ENCODE measurements at places on chromosomes 13 and 19. TPM values are rescaled to one million over a fixed set of nuclear protein-coding genes. Genes with fewer than 3 reads are reported as not detected.

DNA sequence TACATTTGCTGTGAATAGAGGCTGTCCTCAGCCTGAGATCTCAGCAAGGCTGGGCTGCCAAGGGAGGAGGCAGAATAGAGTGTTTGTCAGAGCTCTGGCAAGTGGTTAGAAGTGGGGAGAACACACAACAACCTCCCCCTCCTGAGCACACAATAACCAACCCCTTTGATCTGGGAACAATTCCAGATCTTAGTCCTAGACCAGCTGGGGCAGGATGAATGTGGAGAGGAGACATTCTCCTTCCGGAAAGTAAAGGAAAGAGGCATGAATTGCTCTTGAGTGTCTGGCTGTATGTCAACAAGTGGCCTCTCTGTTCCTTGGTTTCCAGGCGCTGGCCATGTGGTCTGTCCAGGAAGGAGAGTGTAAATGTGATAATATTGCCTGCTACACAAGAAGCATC lies 114.9 kb upstream of the TMTC4 start:
- no peak for DNase-seq
- no peaks in the 10 kb centered on the region for H3K36me3 ChIP-seq
- H3K4me1 ChIP-seq = no peaks in the 10 kb centered on the region
- H3K27me3 ChIP-seq = no peaks in the 10 kb centered on the region
- H3K27ac ChIP-seq = no peak overlapping the region
- no peak overlapping the region for H3K4me3 ChIP-seq

- no peaks in the 10 kb centered on the region for H3K4me1 ChIP-seq
- H3K36me3 ChIP-seq = no peaks in the 10 kb centered on the region
- no peak overlapping the region for H3K27ac ChIP-seq
- H3K4me3 ChIP-seq = no peak overlapping the region
- no peak for DNase-seq
- no peaks in the 10 kb centered on the region for H3K27me3 ChIP-seq
These were observed 79.1 kb downstream of the ATP11A start for GRCh38 chr13:112768795-112769481.

Gene KCNRG
- 1.8 TPM for total RNA-seq

DNA sequence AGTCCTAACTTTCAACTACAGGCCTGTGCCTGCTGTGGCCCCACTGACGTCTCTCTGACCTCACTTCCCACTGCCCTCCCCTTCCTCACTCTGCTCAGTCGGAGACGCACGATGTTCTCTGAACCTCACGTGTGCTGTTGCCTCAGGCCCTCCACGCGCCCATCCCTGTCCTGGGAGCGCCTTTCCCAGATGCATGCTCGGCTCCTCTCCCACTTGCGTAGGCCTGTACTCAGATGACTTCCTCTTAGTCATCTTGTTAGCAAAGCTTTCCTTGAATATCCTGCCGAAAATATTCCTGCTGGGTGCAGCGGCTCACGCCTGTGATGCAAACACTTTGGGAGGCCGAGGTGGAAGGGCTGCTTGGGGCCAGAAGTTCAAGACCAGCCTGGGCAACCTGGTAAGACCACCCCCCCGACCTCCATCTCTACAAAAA lies 9.3 kb upstream of the SYT5 start:
- H3K27ac ChIP-seq = peak overlapping the region; percentile 92
- DNase-seq = no peak
- H3K4me3 ChIP-seq = no peak overlapping the region
- no peaks in the 10 kb centered on the region for H3K27me3 ChIP-seq

Gene PSG2
- total RNA-seq = not detected

GRCh38 chr13:102593466-102593865 lies 3.3 kb upstream of the TPP2 start:
- H3K27me3 ChIP-seq = no peaks in the 10 kb centered on the region
- DNase-seq = no peak
- H3K4me3 ChIP-seq = no peak overlapping the region

Gene PSG7
- not detected for total RNA-seq

Gene HSH2D
- 5.6 TPM for total RNA-seq

GRCh38 chr13:45704854-45705695 lies 3.0 kb downstream of the CBY2 start:
- no peak for DNase-seq
- no peaks in the 10 kb centered on the region for H3K36me3 ChIP-seq
- no peaks in the 10 kb centered on the region for H3K27me3 ChIP-seq
- H3K4me1 ChIP-seq = no peaks in the 10 kb centered on the region
- no peak overlapping the region for H3K4me3 ChIP-seq
- H3K27ac ChIP-seq = no peak overlapping the region

Gene IFNL1
- total RNA-seq = not detected

DNA sequence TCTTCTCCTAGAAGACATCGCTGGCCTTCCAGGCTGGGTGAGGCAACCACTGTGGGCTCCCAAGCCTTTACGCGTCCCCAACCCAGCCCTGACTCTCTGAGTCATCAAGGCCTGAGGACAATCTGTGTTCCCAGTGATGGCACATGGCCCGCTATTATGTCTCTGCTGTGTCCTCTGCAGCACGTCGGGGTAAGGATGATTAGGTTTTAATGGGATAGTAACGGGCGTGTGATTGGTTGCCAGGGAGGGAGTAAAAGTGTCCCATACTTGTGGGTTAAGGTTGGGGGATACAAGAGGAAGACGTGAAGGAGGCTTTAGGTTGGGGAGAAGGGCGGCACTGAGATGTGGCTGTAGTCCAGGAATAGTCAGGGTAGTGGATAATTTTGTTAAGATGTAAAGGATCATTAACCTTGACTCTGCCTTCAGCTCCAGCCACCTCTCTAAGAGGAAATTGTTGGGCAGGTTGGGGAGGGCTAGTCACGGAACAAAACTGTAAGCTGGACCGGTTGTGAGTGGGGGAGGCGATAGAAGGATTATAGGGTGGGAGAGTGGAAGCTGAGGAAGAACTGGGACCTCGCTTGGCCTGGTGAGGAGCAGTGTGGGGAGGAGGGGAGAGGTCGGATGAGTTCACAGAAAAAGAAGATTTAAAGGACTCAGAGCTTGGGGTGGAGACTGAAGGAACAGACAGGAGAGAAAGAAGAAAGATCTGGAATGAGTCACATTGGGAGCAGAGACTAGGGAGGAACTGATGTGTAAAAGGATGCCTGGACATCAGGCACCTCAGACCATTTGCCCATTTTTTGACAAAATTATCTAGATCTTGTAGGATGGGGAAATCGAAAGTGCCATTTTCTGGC lies 27.9 kb upstream of the IGFL1 start:
- peaks cover 4% of the 10 kb centered on the region for H3K27me3 ChIP-seq
- peak overlapping the region; percentile 48 for H3K27ac ChIP-seq
- H3K36me3 ChIP-seq = no peaks in the 10 kb centered on the region
- H3K4me1 ChIP-seq = no peaks in the 10 kb centered on the region
- DNase-seq = peak; percentile 89

DNA sequence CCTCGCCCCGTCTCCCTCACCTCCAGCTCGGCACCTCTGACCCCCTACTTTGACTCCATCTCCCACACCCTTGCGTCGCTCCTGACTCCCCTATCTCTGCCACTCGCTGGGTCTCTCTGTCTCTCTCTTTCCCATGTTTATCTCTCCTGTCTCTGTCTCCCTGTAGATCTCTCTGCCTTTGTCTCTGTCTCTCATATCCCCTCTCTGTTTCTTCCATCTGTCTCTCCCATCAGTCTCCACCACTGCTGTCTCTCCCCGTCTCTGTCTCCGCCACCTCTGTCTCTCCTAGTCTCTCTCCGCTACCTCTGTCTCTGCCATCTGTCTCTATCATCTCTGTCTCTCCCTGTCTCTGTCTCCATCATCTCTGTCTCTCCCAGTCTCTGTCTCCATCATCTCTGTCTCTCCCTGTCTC lies 12.4 kb upstream of the BBC3 start:
- H3K4me3 ChIP-seq = peak overlapping the region; percentile 34
- DNase-seq = no peak
- no peaks in the 10 kb centered on the region for H3K4me1 ChIP-seq
- no peaks in the 10 kb centered on the region for H3K27me3 ChIP-seq

DNA sequence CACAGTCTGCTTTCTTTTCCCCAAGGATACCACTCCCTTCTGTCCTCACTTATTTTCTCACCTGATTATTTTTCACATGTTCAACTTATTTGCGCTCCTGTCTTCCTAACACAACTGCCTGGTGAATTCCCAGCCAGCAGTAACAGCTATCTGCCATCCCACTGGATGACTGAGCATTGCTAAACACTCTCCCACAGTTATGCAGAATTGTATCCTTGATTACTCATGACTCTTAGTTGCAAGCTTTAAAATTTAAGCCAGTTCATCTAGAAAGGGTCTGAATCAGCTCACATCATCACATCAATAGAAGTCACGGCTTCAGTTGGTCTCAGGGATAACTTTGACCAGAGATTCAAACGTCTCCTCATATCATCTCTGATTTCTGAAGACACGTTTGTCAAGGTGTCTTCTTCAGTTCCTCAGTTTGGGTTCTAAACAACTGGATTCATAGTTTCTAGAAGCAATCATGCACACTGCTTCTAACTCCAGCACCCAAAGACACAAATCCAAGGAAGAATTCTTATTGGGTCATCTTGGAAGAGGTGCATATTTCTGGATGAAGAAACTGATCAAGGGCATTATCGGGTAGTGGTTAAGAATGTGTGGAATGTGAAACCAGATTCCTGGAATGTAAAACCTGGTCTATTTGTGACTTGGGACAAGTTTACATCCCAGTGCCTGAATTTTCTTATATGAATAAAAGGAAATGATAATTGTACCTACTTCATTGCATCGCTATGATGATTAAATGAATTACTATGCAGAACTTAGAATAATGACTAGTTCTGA lies 13.9 kb upstream of the DACH1 start:
- no peaks in the 10 kb centered on the region for H3K36me3 ChIP-seq
- no peak for DNase-seq
- no peak overlapping the region for H3K4me3 ChIP-seq
- no peaks in the 10 kb centered on the region for H3K27me3 ChIP-seq

Data from breast epithelium (tissue), 4 donors.